Colonic mucosa (tissue), 4 donors: ENCODE measurements at places on chromosomes 6 and 20. TPM values are rescaled to one million over a fixed set of nuclear protein-coding genes. Genes with fewer than 3 reads are reported as not detected.

Gene COL9A3
- total RNA-seq = 3.6 TPM

Gene NMBR
- total RNA-seq = not detected

Gene TCF21
- total RNA-seq = 5.1 TPM

DNA sequence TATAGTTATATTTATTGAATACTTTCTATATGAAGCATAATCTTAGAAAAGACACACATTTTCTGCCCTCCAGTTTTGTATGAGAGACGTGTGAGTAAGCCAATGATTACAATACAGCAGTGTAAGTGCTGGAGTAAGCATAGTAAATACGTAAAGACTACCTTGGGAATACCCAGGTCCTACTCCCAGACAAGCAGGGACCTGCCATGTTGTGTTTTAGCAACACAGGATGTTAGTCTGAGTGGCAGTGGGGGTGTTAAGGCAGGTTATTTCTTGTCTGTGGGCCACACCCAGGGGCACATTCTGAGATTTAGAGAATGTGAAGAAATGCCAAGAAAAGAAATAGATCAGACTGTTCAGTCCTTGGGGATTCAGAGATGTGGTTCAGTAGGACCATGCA lies 34.3 kb upstream of the RNF144B start:
- no peak overlapping the region for H3K27ac ChIP-seq
- H3K4me1 ChIP-seq = no peaks in the 10 kb centered on the region
- no peaks in the 10 kb centered on the region for H3K27me3 ChIP-seq
- DNase-seq = no peak

DNA sequence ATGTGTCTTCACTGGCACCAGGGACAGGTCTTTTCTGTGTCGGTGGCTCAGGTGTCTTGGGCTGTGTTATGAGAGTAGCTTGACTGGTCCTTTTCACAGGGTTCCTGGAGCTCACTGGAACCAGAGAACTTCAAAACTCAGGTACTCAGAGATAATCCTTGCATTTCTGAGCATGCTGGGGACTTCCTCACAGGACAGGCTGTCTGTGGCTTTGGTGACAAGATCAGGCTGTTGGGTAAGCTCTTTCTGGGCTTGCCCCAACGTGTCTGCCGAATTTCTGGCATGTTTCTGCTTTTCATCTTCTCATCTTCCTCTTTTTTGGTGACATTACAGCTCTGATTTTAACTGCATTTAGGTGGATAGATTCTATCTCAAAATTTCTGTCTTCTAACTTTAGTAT lies 270.0 kb downstream of the CDH26 start:
- no peak for DNase-seq
- no peaks in the 10 kb centered on the region for H3K36me3 ChIP-seq
- no peaks in the 10 kb centered on the region for H3K4me1 ChIP-seq
- H3K27me3 ChIP-seq = no peaks in the 10 kb centered on the region

DNA sequence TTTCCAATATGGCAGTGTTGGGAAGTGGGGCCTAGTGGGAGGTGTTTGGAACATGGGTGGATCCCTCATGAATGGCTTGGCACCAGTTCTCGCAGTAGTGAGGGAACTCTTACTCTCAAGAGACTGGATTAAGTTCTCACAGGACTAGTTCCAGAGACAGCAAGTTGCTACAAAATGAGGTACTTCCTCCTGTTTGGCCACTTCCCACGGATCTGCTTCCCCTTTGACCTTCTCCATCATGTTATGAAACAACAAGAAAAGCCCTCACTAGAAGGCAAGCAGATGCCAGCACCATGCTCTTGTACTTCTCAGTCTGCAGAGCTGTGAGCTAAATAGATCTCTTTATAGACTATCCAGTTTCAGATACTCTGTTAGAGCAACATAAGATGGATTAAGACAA lies 3.1 kb downstream of the RSPH3 start:
- H3K4me1 ChIP-seq = no peaks in the 10 kb centered on the region
- no peaks in the 10 kb centered on the region for H3K36me3 ChIP-seq
- no peak overlapping the region for H3K4me3 ChIP-seq
- H3K27me3 ChIP-seq = no peaks in the 10 kb centered on the region
- H3K27ac ChIP-seq = no peak overlapping the region

- no peaks in the 10 kb centered on the region for H3K36me3 ChIP-seq
- H3K4me3 ChIP-seq = no peak overlapping the region
- no peaks in the 10 kb centered on the region for H3K27me3 ChIP-seq
- no peak for DNase-seq
- H3K4me1 ChIP-seq = no peaks in the 10 kb centered on the region
- no peak overlapping the region for H3K27ac ChIP-seq
Observed at GRCh38 chr20:11331096-11331495, 586.6 kb upstream of the BTBD3 start.

DNA sequence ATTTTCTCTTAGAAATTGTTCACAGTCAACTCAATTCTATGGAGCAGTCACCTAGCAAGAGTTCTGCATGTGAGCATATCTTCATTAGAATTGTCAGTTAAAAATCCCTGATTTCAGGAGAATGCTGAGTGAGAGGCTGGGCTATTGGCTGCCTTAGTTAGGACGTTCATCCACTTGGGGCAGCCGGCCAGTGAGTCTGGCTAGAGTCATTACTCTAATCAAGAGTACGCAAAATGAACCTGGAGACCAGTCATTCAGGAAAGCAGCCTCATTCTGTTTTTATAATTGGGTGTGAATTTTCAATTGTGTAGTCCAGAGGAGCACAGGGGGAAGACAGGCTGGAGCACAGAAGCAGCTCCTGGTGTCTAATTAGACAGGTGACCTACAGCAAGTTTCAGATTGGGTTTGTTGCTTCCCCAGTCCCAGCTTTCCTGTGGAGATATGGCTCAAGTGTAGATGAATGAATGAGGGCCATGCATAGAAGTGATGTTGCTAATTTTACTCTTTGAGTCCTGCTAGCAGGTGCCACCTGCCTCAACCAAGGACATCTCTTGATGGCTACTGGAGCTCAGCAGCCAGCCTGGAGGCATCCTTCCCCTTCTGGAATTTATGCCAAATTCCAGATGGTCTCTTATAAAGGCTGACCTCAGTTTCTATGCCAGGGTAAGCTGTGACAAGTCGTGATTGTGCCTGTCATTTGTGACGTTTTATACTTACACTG lies 265.7 kb downstream of the NKAIN2 start:
- no peaks in the 10 kb centered on the region for H3K4me1 ChIP-seq
- DNase-seq = no peak
- H3K36me3 ChIP-seq = no peaks in the 10 kb centered on the region

DNA sequence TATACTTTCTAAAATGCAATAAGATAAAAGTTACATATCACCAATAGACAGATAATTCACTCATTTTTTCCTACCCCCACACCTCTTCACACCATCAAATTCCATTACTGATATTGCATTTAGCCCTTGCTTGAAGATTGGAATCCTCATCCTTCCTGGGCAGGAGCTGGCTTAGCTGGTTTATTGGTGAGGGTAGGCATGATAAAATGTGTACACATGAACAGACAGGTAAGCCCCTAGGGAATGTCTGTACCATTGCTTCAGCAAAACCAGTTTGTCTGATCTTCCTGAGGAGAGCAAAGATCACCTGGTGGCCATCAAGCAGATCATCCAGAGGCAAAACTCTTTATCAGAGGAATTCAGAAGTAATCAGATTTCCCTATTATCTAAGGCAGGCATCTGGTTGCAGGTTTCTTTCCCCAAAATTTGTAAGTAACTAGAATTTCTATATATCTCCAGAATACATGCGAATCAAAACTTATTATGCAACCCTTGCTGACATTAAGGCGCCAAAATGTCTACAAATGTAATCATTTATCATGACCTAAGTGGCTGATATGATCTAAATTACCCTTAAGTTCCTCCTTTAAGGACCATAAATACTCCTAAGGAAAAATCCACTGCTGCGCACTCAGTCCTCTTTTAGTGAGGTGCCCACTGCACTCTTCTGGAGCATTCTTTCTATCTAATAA lies 6.6 kb upstream of the FABP7 start:
- no peaks in the 10 kb centered on the region for H3K4me1 ChIP-seq
- DNase-seq = no peak
- H3K4me3 ChIP-seq = no peak overlapping the region
- H3K36me3 ChIP-seq = no peaks in the 10 kb centered on the region
- no peak overlapping the region for H3K27ac ChIP-seq

DNA sequence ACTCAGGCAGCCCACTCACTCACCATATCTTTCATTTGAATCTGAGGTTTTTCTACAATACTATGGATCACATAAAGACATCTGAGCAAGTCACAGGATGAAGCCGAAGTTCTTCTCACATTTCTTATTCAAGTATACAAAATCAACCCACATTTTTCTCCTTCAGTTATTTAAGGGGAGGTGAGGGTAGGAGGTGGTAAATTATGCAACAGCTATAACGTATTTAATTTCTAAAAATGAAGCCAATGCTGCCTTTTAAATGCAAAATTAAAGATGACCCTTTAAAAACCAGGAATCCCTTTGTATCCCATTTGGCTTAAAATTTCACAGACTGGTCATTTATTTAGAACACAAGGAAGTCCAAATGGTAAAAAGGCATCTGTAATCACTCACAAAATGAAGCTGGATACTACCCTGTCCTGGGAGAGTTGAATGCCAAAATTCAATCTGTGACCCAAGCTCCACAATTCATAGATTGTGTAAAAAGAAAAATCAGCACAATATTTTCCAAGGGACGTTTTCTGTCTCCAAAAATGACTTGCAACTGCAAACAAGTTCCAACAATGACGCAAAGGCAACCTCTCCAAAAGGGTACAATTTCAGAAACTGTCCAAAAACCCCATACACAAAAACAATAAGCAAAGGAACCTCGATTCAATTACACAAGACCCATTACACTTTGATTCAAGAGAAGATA lies 48.8 kb downstream of the EPB41L2 start:
- no peaks in the 10 kb centered on the region for H3K27me3 ChIP-seq
- H3K4me3 ChIP-seq = no peak overlapping the region
- DNase-seq = no peak
- H3K4me1 ChIP-seq = no peaks in the 10 kb centered on the region

DNA sequence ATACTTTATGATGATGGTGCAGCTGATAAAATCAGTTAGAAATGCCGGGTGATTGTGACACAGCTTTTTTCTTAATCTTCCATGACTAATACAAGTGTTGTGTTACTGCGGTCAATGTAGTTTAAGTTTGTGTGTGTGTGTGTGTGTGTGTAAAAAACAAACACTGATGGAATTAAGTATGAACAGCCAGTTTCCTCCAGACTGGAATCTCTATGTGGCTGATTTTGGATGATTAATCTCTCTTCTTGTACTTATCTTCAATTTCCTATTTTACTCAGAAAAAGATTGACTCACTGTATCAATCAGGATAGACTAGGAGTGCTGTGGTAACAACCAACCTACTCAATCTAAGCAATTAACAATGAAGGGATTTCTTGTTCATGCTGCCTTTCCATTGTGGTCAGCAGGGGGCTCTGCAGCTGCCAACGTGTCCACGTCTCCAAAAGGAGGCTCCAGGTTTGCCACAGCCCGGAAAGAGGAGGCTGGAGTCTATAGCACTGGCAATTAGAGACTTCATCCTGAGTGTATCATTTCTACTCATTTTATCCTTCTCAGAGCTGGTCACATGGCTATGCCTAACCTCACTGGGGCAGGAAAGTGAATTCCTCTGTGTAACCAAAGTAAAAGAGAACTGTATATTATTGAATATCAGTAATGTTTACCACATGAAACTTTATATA lies 107.7 kb downstream of the CD109 start:
- H3K36me3 ChIP-seq = no peaks in the 10 kb centered on the region
- H3K4me1 ChIP-seq = no peaks in the 10 kb centered on the region
- H3K27me3 ChIP-seq = no peaks in the 10 kb centered on the region
- DNase-seq = peak; percentile 20
- no peak overlapping the region for H3K27ac ChIP-seq
